ENCODE measurements at places on chromosomes 6 and 20.

DNA sequence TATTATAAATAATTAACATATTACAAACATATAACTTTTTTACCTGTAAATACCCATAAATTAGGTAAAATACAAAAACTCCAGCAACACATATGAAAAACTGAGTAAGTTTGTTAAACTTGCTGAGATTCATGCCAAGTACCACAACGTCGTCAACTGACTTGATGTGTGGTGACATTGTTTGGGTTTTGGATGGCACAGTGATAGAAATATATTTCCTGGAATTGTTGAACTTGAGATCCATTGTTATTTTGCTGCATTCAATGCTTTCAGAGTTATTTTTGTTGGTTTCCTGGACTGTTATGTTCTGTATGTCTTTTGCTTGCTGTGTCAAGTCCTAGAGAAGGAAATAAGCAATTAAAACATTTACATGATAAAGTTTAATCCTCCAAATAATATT, 5.5 kb downstream of the SLC35B3 start:
- DNase-seq: no peak

- no peak for DNase-seq
These were observed 3.8 kb upstream of the SIRPB1 start for GRCh38 chr20:1623501-1624205.

- DNase-seq: no peak
These were observed 418.4 kb upstream of the JAG1 start for GRCh38 chr20:11092151-11092550.

- DNase-seq: no peak
These were observed 160.5 kb upstream of the AGPAT4 start for GRCh38 chr6:161434350-161434749.

DNA sequence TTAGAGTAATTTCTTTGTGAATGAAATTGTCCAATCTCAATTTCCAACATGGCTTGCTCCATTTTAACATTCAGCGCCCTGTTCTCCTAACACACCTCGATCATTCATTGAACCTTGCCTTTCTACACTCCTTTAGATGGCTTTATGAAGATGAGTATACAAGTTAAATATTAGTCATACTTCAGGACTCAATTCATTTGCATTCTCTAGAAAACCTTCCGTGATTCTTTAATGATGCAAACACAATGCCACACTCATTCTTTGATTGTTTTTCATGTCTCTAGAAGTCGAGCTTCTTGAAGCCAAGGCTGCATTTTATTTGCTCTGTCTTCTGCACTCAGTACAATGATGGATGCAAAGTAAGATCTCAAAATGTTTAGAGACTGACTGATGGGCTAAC, 641.2 kb downstream of the DOK5 start:
- no peak for DNase-seq

- DNase-seq: no peak
These were observed 27.9 kb downstream of the PLEKHG1 start for GRCh38 chr6:150627585-150628025.

DNA sequence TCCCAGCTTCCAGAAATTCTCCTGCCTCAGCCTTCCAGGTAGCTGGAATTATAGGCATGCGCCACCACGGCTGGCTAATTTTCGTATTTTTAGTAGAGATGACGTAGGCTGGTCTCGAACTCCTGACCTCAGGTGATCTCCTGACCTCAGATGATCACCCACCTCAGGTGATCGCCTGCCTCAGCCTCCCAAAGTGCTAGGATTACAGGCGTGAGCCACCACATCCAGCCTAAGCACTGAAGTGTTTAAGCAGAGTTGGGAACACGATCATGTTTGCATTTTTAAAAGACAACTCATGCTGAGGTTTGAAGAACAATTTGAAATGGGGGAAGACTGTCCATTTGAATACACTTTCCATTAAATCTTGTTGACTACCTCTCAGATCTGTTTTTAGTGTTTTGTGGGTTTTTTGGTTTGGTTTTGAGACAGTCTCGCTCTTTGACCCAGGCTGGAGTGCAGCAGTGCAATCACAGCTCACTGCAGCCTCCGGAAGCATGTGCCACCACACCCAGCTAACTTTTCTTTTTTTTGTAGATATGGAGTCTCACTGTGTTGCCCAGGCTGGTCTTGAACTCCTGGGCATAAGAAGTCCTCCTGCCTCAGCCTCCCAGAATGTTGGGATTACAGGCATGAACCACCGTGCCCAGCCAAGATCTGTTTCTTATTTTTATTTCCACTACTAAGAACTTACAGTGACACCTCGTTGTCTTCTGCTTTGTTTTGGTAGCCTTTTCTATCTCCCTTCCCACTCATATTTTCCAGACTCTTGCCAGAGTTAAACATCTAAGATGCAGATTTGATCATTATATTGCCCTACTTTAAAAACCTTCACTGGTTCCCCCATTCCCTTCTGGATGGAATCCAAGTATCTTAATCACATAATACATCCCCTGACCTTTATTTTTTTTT, 5.5 kb downstream of the CASP8AP2 start:
- DNase-seq: no peak

- no peak for DNase-seq
These were observed 18.0 kb upstream of the PMEPA1 start for GRCh38 chr20:57727863-57728262.

DNA sequence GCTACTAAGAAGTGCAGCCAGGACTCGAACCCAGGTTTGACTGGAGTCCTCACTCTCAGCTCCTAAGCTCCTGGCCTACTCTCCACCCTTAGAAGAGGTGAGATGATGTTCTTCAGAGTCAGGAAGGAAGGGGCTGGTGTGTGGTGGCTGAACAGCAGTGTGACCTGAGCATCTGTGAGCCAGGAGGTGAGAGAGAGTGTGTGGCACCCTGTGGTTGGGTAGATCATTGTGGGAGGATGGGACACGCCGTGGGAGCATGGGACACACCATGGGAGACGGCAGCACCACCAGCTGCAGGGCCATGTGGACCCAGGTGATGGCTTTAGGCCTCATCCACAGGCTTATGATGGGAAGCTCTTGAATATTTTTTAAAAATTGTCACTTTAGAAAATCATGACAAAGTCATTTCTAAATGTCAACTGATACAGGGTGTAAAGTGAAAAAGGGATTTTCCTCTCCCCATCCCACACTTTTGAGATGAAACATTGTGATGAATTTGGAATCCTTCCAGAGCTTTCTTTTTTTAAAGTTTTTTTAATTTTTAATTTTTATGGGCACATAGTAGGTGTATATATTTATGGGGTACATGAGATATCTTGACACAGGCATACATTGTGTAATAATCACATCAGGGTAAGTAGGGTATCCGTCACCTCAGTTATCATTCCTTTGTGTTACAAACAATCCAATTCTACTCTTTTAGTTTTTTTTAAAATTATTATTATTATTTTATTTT, 31.6 kb downstream of the SRC start:
- no peak for DNase-seq

GRCh38 chr6:49506569-49507111, 6.9 kb downstream of the GLYATL3 start:
- DNase-seq: no peak

DNA sequence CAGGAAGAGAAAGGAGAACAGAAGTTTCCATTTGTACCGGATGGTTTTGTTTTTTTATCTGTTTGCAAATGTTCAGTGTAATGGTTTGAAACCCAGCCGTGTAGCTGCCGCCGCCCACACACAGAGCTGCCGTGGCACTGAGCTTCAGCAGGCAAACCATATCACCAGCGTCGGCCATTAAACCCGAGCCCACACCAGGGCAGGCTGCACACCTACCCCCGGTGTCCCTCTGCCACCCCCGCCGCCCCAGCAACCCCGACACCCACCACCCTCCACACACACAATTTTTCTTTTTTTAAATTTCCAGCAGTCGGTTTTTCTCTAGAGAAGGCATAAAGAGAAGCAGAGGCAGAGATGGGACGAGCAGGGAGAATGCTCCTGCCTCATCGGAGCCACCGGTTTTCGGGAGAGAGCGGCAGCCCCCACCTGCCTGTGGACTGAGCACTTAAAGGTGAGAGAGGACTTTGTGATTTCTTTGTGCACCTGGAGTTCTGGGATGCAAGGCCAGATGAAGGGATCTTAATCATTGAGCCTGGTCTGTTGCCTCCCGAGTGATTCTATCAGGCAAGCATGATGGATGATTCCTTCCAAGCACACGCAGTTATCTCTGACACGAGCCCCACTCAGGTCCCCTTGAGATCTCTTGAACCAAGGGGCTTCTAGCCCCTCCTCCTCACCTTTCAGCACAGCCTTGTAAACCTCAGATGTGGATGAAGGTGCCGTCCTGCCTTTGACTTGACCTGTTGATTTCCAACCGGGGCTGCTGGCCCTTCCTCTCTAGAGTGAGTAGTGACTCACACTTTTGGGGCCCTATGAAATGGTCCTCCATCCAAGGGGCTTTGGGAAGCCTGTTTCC, 17.5 kb upstream of the ZNF831 start:
- DNase-seq: no peak

GRCh38 chr6:81556551-81556950, 195.9 kb downstream of the TENT5A start:
- DNase-seq: no peak

DNA sequence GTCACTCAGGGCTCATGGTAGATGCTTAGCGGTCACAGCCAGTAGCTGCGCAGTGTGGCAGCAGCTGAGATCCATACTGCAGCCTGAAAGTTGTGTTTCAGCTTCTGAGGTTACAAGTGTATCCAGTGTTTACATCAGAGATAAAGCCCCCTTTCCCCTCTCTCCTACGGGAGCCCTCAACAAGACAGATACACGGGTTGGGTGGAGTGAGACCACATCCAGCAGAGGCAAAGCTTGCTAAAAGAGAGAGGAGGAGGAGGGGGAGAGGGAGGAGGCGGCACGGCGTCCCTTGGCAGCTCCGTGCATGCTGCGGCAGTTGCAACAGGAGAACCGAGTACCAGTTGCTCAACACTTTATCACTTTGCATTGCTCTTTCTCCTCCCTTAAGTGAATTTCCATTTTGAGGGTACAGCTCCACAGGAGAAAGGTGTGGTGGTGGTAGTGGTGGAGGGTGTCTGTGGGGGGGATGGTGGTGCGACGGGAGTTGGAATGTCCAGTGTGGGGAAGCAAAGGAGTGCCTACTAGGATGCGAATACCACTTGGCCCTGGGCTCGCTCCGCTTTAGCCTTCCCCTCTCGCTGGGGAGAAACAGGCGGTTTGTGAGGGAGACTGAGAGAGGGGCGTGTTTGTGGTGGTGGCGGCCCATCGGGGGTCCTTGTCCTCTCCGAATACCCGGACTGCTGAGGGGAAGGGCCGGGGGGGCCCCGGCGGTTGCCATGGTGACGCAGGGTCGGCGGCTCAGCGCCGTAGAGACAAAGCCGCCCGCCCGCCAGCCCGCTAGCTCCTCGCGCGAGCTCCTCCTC, 405 bp upstream of the RNF182 start:
- peak; percentile 88 for DNase-seq

DNA sequence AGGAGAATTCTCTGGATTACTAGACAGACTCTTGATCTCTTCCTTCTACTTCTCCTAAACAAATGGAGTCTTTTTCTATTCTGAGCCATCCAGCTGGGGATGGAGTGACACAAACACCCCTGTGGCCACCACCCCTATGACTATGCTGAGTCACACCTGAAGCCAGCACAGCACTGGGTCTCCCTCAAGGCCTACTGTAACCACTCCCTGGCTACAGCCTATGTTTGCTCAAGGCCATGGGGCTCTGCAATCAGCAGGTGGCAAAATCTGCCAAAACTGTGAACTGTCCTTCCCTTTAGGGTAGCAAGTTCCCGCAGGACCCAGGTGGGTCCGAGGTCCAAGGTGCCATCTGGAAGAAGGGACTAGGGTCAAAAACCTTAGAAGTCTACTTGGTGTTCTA, 132.3 kb downstream of the TINAG start:
- no peak for DNase-seq

GRCh38 chr6:14601490-14601889, 483.9 kb downstream of the CD83 start:
- DNase-seq: peak; percentile 86

GRCh38 chr6:36505744-36506534, 41.3 kb downstream of the STK38 start:
- no peak for DNase-seq

GRCh38 chr6:811831-812230, 118.9 kb upstream of the EXOC2 start:
- DNase-seq: no peak

DNA sequence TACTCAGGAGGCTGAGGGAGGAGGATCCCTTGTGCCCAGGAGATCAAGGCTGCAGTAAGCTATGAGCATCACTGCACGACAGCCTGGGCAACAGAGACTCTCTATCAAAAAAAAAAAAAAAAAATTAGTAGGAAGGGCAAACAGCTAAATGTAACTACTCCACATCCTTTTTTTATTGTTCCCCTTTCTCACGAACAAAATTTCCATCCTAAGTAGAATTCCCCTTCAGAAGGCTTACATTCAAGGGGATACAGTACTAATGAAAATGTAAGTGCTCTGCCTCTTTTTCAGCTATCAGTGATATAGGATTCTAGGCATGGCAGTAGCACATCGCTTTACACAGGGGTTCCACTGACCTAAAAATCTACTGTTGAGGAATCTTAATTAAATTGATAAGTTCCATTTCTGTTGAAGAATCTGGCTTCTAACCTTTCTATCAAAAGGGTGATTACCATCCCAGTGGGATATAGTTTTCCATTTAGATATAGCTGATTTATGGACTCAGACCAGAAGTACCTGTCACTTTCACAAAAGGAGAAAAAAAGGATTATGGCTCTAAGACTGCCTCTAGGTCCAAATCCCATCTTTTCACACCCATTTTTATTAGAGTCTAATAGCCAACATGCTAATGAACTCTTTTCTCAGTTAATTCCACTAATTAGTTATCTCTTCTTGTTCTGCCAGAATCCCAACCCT, 2.6 kb downstream of the B4GALT5 start:
- no peak for DNase-seq

DNA sequence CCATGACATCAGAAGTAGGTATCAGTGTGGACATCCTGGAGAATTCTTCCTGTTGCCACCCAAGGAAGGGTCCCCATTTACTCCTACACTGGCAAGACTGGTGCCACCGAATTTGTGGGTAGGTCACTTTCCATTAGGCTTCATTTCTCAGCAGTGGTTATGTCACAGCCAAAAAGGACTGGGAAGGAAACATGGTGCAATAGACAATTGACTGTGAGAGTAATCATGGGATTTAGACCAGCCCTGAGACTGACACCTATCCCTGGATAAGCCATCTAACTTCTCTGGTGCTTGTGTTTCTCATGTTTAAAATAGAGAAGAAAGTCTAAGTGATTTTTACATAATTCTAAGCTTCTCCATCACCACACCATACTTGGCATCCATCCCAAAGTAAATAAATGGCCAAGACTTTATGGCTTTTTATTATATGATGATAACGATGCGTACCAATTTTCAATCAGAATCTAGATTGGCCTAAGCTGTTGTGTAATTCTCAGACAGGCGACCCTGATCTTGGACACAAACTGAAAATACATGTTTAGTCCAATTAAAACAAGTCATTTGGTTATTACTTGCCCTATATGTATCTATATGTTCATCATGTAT, 10.2 kb downstream of the SMPDL3A start:
- no peak for DNase-seq

GRCh38 chr6:149461670-149462069, 23.1 kb downstream of the ZC3H12D start:
- peak; percentile 17 for DNase-seq

GRCh38 chr6:124960757-124961463, 1.3 kb upstream of the RNF217 start:
- no peak for DNase-seq

All from NCI-H510A treated with DMSO at 0.1 percent for 48 hours (cell line).